ENCODE measurements at places on chromosomes 12 and 14. TPM values are rescaled to one million over a fixed set of nuclear protein-coding genes. Genes with fewer than 3 reads are reported as not detected.
A peak's percentile ranks its signal among the peaks of the same experiment; 100 is the strongest.

- peak overlapping the region; percentile 52 for H3K4me3 ChIP-seq
- DNase-seq: peak; percentile 95
Measured at GRCh38 chr12:27549801-27550652, 26.0 kb downstream of the PPFIBP1 start.

DNA sequence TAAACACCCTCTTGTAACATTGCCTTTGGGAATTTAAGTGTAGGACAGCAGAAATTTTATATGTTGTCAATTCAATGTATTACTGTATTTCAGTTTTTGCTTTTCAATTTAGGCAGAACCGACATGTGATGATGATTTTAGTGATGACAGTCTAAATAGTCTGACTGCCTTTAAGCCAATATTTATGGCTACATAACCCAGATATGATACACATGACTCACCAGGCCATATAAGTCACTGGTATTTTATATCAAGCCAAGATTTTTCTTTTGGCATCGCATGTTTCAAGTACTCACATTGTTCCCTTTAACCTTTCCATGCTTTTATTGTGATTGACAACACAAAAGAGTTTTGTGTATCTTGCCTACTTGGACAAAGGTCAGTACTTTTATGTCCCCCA, 13.6 kb upstream of the PPM1A start:
- H3K4me3 ChIP-seq: no peak overlapping the region
- H3K27ac ChIP-seq: no peak overlapping the region
- DNase-seq: no peak
- no peaks in the 10 kb centered on the region for H3K36me3 ChIP-seq

- H3K4me3 ChIP-seq: no peak overlapping the region
- no peak for DNase-seq
- 0 out of 2 replicates have a peak, but pooled peaks cover 3% of the 10 kb centered on the region for H3K27me3 ChIP-seq
- no peak overlapping the region for H3K27ac ChIP-seq
- H3K4me1 ChIP-seq: no peaks in the 10 kb centered on the region
Measured at GRCh38 chr12:125841332-125841731, 776.1 kb downstream of the AACS start.

DNA sequence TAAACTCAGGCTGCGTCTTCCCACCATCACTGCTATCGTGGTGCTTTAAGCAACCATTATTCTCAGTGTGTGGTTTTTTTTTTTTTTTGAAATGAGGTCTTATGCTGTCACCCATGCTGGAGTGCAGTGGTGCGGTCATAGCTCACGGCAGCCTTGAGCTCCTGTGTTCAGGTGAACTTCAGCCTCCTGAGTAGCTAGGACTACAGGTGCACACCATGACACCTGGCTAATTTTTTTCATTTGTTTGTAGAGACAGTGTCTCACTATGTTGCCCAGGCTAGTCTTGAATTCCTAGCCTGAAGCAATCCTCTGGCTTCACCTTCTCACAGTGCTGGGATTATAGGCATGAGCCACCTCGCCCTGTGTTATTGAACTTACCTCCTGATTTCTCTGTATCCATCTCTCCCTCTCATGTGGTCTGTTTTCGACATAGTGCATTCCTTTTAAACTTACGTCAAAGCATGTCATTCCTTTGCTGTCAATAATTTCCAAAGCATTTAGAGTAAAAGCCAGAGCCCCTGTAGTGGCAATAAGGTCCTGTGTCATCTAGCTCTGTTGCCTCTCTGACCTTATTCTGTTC, 255.5 kb downstream of the SNAPC1 start:
- no peaks in the 10 kb centered on the region for H3K36me3 ChIP-seq
- no peaks in the 10 kb centered on the region for H3K4me1 ChIP-seq
- DNase-seq: peak; percentile 53
- H3K27ac ChIP-seq: no peak overlapping the region

DNA sequence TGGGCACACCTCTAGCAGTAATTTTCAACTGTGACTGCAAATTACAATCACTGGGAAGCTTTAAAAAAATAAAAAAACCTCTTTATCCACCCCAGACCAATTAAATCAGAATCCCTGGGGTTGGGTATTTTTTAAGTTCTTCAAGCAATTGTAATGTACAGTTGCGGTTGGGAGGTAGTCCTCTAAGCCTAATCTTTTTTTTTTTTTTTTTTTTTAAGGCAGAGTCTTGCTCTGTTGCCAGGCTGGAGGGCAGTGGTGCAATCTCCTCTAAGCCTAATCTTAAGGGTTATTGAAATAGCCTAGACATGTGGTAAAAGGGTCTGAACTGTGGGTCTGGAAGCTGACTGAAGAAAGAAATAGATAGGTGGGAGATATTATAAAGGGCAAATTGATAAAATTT, 230.5 kb downstream of the AKAP6 start:
- H3K4me3 ChIP-seq: no peak overlapping the region
- no peaks in the 10 kb centered on the region for H3K4me1 ChIP-seq
- no peak overlapping the region for H3K27ac ChIP-seq
- H3K36me3 ChIP-seq: no peaks in the 10 kb centered on the region

DNA sequence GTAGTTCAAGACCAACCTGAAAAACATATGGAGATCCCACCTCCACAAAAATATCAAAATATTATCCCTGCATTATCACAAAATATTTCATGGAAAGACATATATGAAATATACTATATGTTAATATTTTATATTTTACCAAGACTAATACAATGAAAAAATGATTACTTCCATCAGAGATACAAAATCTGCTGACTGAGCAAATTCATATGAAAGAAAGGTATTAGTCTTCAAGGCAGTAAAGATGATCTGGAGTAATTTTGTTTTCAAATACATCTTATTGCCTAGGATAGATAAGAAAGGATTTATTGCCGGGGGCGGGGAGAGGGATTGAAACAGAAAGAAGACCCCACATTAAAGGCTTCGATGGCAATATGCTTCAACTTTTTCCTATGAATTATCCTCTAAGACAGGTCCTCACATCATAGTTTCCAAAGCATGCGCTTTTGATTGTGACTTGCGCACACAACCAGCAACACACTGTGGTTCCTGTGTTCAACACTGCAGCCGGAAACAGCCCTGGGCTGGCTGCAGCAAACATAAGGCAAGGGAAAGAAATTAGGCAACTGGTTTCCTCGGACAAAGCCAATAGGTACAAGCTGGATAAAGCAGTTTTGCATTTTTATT, 83.2 kb downstream of the SPPL3 start:
- DNase-seq: no peak
- H3K27me3 ChIP-seq: no peaks in the 10 kb centered on the region
- no peak overlapping the region for H3K4me3 ChIP-seq
- H3K4me1 ChIP-seq: no peaks in the 10 kb centered on the region
- no peaks in the 10 kb centered on the region for H3K36me3 ChIP-seq

The TSPAN19 gene
- total RNA-seq: not detected

The LRRIQ1 gene
- 4.2 TPM for total RNA-seq

All from PC-9 (cell line).